Naive thymus-derived CD4-positive, alpha-beta T cell (primary cell): ENCODE measurements at places on chromosomes 7 and 10. TPM values are rescaled to one million over a fixed set of nuclear protein-coding genes. Genes with fewer than 3 reads are reported as not detected.

DNA sequence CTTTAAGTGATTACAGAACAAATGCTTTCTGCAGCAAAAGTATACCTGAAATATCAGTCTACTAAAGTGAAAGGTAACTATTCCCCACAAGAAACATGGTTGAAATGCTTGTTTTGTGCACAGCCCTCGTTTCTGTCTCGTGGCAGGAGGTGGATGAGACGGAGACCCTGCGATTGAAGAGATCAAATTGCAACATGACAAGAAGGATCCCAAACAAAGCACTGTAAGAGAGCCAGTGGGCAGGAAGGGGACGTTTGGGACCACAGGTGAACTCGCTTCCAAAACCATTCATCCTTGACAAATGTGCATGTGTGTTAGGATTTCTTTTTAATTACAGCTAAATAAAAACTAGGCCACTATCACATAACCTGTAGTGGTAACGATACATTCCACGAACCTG is 192.6 kb downstream of the CCSER2 start:
- no peak overlapping the region for H3K27ac ChIP-seq
- DNase-seq: no peak
- H3K27me3 ChIP-seq: no peaks in the 10 kb centered on the region
- H3K36me3 ChIP-seq: no peaks in the 10 kb centered on the region
- no peaks in the 10 kb centered on the region for H3K4me1 ChIP-seq

DNA sequence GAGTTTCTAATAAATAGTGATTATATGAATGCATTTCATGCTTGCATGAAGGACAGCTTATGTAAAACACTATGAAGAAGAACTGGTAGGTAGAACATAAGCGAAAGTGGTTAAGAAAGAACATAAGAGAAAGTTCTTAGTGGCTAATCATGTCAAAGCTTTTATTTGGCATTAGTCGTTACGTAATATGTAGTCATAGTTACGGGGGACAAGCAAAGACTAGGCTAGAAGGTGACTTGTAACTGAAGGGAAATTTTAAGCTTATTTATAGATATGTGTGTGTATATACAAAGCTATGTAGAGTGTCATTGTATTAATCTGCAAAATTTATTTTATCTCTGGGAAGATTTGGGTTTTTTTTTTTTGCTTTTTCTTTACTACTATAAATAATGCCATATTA is 36.9 kb downstream of the CAPZA2 start:
- H3K4me3 ChIP-seq: no peak overlapping the region
- DNase-seq: no peak

- no peaks in the 10 kb centered on the region for H3K36me3 ChIP-seq
- no peaks in the 10 kb centered on the region for H3K27me3 ChIP-seq
- no peak overlapping the region for H3K27ac ChIP-seq
- H3K4me1 ChIP-seq: no peaks in the 10 kb centered on the region
These were observed 16.2 kb downstream of the PKD1L1 start for GRCh38 chr7:47932016-47932415.

DNA sequence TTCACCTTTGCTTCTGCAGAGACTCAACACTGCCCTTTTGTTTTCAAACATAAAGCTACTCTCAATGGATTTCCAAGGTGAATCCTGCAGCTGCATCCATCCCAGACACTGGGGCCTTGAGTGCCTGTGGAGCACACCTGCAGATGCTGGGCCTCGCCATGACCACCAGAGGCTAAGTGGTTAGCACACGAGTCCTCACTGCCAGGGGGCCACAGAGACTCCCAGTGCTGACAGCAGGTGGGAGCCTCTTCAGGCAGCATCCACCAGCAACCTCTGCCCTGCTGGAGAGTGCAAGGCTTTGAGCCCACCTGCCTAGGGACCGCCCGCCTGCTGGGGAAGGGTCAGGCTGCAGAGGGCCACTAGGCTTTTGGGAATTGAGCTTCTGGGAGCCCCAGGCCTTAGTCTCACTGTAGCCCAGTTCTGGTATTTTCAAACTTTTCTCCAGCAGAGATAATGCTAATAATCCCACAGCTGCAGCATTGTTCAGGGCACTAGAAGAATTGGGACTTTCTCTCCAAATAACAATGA is 9.4 kb upstream of the HPS1 start:
- H3K27me3 ChIP-seq: no peaks in the 10 kb centered on the region
- no peaks in the 10 kb centered on the region for H3K36me3 ChIP-seq
- no peak for DNase-seq

Gene KIAA1217
- total RNA-seq: not detected

Gene ASB10
- total RNA-seq: not detected
